ENCODE measurements at places on chromosomes 11 and 22.

DNA sequence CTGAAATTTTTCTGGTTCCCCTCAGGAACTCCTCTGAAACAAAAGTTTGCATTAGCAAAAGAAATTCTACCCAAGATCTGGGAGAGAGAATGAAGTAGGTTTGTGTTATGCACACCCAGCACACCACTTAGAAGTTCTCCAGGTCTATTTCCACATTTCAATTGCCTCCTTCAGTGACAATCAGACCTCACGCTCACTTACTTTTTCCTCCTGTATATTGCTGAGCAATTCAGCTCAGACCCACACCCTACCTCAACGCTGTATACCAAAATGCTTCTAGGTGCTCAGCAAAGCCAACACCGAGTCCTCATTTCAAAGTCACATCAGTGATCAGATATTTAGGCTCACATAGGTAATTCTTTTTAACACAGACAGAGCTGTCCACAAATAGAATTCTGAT, 19.2 kb downstream of the MRGPRX3 start:
- DNase-seq: no peak

GRCh38 chr11:76789443-76789719, 6.2 kb downstream of the TSKU start:
- no peak for DNase-seq

- DNase-seq: no peak
Measured at GRCh38 chr11:10899121-10899830, 41.4 kb upstream of the ZBED5 start.

- DNase-seq: no peak
Measured at GRCh38 chr11:70603756-70604211, 205.5 kb downstream of the CTTN start.

DNA sequence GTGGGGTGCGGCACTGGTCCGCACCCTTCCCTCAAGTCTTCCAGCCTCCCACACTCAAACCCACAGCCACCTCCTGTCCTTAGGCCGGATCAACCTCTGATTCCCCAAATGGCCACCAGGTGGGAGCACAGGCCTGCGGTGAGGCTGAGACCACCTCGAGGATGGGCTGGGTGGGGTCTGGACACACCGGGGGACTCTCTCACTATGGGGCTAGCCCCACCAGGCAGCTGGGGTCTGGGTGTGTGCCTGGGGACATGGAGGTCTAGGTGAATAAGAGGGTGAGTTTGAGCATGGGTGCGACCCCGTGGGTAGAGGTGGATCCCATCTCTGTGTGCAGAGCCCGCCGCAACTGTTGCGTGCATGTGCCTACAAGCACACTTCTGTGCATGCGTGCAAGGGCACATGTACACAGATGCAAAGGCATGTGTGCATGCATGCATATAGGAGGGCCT, 32.6 kb downstream of the MYO18B start:
- no peak for DNase-seq

DNA sequence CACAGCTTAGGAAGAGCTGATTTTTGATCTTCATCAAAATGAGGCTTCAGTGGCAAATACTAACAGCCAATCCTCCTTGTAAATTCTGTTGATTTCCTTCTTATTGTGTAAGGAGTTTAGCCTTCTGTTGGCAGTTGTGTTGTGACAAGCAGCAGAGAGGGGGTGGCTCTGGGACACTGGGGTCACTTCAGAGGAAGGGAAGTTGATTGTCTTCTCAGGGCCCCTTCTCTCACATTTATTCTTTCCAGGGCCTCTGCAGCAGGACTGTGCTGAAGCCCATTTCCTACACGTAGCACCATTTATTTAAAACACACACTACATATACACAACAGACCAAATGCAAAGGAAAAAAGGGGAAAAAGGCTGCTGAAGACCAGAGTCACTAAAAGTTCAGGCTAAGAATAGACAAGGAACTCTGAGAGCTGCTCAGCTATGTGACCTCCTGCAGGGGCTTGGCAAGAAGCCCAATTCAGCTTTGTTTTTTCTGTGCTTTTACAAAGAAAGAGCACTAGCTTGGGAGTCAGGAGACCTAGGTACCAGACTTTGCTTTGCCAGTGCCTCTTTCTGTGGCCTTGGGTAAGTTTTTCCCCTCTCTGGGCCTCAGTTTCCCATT, 28.3 kb upstream of the UPB1 start:
- no peak for DNase-seq

- DNase-seq: no peak
Measured at GRCh38 chr11:69718147-69718546, 14.3 kb upstream of the FGF19 start.

DNA sequence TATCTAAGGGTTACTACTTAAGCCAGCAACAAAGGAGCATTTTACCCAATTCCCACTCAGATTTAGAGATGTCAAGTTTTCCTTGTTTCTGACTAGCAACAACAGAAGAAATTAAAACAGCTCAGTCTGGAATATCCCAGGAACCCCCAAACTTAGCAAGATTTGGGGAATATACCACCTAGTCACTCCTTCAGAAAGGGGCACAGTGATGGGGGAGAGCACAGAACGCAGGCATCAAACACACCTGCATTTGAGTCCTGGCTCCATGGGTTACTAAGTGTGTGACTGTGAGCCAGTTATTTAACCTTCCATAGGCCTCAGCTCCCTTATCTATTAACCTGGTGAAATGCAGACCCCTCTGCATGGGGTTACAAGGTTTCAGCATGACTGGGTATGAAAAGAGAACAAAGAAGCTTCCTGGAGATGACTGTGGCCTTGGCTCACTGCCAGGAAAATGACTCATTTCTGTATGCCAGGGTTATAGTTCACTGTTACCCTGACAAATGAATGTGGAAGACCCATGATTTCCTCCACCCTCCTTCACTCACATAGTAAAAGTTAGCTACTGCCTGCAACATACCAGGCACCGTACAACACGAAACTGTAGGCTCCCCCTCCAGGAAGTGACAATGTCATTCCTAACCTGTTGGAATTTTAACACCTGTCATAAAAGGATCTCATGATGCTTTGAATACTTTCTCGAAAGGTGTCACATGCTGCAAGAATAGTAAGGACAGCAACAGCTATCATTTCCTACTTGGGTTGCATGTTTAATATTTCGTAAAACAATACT, 79.6 kb downstream of the ME3 start:
- peak; percentile 64 for DNase-seq

- peak; percentile 34 for DNase-seq
Measured at GRCh38 chr22:40176921-40177737, 596 bp upstream of the TNRC6B start.

DNA sequence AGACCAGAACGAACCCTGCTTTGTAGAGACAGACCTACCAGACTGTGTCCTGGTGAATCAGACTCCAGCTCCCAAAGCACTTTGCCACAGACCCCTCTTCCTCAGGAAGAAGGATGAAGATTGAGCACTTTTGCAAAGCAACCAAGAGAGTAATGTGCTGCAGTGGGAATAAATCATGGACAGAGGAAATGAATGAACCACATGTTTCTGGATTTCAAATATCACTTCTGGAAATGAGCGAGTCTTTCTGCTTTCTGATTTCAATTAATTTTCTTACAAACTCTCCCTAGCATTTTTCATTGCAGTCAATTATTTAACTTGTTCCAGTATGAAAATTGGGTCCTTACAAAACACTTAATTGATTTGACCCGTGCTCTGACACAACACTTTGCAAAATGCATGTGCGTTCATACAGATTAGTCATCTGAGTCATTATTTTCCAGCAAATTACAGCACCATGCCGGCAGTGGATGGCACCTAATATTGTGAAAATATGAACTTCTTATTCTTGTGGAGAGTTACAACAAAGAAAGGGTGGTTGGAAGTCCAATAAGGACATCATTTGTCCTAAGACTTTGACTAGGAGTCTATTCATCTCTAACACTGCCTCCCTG, 315.9 kb upstream of the CCDC90B start:
- no peak for DNase-seq

- DNase-seq: no peak
Measured at GRCh38 chr11:125496529-125496857, 428 bp upstream of the FEZ1 start.

DNA sequence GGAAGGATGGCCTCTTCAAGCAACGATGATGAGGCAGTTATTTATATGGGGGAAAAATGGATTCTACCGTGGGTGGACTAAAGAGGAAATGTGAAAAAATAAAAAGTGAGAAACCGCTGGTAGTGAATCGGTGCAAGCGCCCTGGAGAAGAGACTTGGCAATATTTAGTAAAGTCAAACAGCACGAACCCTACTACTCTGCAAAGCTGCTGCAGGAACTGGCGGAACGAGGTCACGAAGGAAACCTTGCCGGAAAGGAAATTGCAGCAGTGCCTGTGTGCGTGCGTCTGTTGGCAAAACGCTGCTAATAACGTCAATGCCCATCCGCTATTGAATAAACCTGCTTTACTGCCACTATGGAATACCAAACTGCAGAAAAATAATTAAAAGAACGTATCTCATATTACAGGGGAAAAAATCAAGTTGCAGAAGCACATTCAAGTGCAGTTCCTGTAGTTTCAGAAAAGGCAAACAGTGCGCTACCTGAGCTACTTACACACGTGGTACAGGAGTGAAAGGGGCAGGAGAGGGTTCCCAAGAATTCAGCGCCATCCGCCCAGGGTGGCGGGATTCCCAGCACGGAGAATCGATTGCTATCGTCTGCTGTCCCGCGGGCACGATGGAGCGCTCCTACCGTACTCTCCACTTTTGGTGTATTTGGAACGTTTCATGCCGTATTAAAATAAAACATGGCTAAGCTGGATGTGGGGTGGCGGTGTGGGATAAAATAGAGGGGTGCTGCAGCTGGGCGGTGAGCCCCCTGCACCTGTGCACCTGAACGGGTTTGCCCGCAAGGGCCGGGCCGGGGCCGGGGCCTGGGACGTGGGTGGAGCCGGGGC, 585 bp upstream of the NADSYN1 start:
- peak; percentile 28 for DNase-seq

DNA sequence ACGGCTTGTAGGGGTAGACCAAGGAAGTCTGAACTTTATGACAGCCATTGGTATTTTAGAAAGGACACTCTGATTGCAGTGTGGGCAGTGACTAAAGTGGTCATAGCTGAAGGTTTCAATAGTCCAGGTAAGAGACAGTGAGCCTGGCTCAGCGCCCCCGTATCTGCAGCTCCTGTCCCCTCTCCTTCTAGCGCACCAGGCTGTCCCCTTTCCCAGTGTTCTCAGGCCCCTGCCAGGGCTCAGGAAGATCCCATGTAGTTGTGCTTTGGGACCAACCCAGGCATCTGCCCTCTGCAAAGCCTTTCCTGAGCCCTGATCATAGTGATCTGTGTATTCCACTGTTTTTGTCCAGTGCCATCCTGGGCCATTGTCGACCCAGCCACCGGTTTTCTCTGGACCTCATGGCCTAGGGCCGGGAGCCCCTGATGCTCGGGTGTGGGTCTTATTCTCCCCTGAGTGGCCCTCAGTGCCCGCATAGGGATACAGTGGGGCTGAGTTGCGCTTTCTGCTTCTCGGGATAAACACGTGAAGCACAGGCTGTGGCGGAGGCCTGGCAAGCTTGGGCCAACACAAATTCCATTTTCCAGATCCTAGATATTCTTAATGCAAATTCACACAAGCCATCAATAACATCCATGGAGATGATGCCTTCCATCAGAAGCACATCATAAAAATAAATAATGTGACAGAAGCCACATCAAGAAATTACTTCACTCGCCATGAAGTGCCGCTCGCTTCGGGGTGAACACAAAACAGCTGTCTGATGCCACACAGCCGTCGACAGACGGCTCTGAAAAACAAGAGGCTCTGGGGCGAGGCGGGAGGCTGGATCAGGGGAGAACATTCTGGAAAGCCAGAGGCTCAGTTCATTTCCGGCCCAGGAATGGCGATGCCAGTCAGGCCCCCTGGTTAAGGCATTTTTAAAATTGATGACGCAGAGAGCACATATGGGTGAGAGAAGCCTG, 805.0 kb downstream of the TBC1D22A start:
- no peak for DNase-seq

- DNase-seq: no peak
Measured at GRCh38 chr11:132032555-132032954, 662.1 kb downstream of the NTM start.

DNA sequence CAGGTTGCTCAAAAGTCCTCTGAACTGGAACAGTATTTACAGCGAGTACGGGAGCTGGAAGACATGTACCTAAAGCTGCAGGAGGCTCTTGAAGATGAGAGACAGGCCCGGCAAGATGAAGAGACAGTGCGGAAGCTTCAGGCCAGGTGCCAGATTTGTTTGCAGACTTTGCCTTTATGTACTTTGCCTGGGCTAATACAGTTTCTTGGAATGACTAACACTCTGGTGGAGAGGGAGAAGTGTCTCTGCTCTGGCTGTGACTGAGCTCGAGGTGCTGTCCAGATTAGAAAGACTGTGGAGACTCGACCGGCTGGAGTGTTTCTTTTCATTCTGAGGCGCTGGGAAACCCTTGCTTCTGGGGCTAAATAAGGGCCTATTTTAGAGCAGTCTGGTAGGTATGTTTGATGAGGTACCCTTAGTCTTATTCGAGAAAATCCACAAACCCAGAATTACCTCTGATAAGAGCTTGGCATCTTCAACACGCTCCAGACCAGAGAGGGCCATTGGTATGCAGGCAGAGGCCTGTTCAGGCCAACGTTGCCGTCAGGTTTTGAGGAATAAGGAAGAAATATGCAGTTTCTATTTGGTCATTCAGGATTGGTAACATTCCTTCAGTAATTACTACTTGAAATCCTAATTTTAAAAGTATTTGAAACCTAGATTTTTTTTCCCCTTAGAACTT, 76.5 kb downstream of the SWAP70 start:
- DNase-seq: no peak

GRCh38 chr11:33063326-33063881, 24.0 kb downstream of the TCP11L1 start:
- no peak for DNase-seq

GRCh38 chr22:41350087-41350486, 31.7 kb upstream of the TEF start:
- no peak for DNase-seq

DNA sequence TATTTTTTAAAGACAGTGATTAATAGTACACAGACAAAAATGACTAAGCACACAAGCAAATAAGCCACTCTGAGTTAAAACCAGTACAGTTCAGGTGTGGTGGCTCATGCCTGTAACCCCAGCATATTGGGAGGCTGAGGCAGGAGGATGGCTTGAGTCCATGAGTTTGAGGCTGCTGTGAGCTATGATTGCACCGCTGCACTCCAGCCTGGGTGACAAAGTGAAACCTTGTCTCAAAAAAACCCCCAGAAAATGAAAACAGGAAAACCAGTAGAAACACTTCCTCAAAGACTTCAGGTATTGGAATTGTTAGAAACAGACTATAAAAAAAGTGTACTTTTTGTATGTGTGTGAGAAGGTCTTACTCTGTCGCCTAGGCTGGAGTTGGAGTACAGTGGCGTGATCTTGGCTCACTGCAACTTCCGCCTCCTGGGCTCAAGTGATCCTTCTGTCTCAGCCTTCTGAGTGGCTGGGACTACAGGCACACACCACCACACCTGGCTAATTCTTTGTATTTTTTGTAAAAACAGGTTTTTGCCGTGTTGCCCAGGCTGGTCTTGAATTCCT, 33.0 kb downstream of the PPP6R2 start:
- DNase-seq: no peak

DNA sequence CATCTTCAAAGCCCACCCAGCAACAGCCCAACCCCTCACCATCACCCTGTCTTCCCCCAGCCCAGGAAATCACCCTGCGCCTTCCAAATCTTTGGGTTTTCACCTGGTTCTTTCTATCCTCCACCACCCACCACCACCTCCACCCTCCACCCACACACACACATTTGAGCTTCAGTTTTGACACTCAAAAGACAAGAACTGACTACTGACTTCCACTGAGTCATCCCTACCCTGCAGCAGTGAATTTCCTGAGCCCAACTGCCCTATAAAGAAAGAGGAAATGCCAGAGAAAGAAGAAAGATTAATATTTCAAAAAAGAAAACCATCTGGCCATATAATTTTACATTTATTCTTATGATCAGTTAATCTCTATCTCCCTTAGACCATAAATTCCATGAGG, 137.5 kb downstream of the CHST1 start:
- DNase-seq: no peak

GRCh38 chr22:45150139-45150538, 13.6 kb upstream of the NUP50 start:
- no peak for DNase-seq

All from activated CD8-positive, alpha-beta memory T cell treated with anti-CD3 and anti-CD28 coated beads for 4 hours (primary cell).